ENCODE measurements at places on chromosomes 13 and 19. TPM values are rescaled to one million over a fixed set of nuclear protein-coding genes. Genes with fewer than 3 reads are reported as not detected.

- no peak overlapping the region for H3K4me3 ChIP-seq
- H3K27ac ChIP-seq: no peak overlapping the region
- peaks cover 6% of the 10 kb centered on the region for H3K27me3 ChIP-seq
- no peaks in the 10 kb centered on the region for H3K36me3 ChIP-seq
- DNase-seq: no peak
These were observed 22.3 kb upstream of the LILRA2 start for GRCh38 chr19:54551293-54551692.

DNA sequence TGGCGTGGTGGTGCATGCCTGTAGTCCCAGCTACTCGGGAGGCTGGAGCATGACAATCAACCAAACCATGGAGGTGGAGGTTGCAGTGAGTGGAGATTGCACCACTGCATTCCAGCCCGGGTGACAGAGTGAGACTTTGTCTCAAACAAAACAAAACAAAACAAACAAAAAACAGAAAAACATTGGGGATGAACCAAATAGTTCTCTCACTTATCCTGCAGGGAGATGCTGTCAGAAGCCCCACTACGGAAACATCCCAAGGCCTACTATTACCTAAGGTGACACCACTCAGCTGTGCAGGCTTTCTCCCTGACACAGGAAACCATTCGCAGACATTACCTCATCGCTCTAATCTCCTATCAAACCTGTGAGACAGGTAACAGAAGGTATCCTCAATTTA lies 113.5 kb downstream of the FOXO1 start:
- H3K4me3 ChIP-seq: no peak overlapping the region
- no peaks in the 10 kb centered on the region for H3K36me3 ChIP-seq
- H3K4me1 ChIP-seq: no peaks in the 10 kb centered on the region
- H3K27me3 ChIP-seq: no peaks in the 10 kb centered on the region
- DNase-seq: no peak
- no peak overlapping the region for H3K27ac ChIP-seq

- peaks cover 92% of the 10 kb centered on the region for H3K4me1 ChIP-seq
- no peak for DNase-seq
- no peak overlapping the region for H3K4me3 ChIP-seq
- H3K36me3 ChIP-seq: peaks cover 13% of the 10 kb centered on the region
These were observed 22.1 kb downstream of the ACTN4 start for GRCh38 chr19:38669552-38669951.

- H3K4me1 ChIP-seq: no peaks in the 10 kb centered on the region
- no peaks in the 10 kb centered on the region for H3K27me3 ChIP-seq
- DNase-seq: peak; percentile 35
- H3K27ac ChIP-seq: no peak overlapping the region
- no peak overlapping the region for H3K4me3 ChIP-seq
- no peaks in the 10 kb centered on the region for H3K36me3 ChIP-seq
These were observed 804.6 kb downstream of the SLITRK6 start for GRCh38 chr13:84994582-84994981.

DNA sequence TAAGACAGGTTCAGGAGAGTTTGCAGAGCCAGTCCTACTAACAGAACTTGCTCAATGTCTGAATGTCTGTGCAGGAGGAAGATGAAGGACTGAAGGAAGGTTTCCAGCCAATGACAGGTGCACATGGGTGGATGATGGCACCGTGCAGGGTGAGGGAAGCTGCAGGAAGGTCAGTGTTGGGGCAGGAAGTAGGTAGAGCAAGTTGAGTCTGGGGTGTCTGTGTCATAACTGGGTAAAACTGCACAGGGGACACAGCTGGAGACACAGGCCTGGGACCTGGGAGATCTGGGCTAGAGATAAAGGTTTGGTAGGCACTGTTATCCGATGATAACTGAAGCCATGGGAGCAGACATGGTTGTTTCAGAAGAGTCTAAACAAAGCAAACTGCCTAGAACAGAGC lies 116.9 kb downstream of the USP12 start:
- peak overlapping the region; percentile 81 for H3K27ac ChIP-seq
- H3K27me3 ChIP-seq: no peaks in the 10 kb centered on the region
- no peak overlapping the region for H3K4me3 ChIP-seq
- DNase-seq: no peak

DNA sequence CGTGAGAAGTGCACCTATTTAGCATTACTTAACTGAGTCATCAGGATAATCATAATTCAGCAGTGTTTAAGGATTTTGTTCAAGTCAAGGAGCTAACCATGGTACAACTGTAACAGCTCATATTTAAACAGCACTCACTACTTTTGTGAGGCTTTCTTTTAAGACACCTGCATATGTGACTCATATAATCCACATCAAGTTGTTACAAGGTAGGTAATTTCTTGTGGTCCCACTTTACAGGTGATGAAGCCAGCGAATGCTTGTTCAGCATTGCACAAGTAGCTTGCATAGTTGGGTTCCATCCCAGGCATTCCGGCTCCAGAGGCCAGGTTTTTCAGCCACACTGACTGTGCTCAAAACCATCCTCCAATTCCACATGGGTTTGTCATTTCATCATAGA lies 569.2 kb downstream of the MYO16 start:
- no peaks in the 10 kb centered on the region for H3K4me1 ChIP-seq
- no peaks in the 10 kb centered on the region for H3K27me3 ChIP-seq
- no peak overlapping the region for H3K4me3 ChIP-seq

DNA sequence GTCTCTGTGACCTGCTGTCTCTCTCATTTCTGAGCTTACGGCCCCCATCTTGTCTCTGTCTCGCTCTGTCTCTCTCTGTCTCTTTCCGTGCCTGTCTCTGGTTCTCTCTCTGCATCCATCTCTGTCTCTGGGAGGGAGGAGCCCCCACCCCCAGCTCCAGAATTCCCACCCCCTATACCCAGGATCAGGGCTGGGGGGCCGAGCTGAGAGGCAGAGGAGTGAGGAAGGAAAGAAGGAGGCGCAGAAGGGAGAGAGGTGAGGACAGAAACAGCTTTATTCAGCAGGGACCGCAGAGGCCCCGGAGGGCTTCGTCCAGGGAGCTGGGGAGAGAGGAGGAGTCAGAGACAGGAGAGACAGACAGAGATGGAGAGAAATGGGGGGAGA lies 14.0 kb downstream of the JOSD2 start:
- H3K27ac ChIP-seq: no peak overlapping the region
- DNase-seq: no peak
- H3K36me3 ChIP-seq: no peaks in the 10 kb centered on the region
- H3K4me1 ChIP-seq: peaks cover 6% of the 10 kb centered on the region

- no peaks in the 10 kb centered on the region for H3K4me1 ChIP-seq
- DNase-seq: no peak
- no peaks in the 10 kb centered on the region for H3K36me3 ChIP-seq
- H3K27me3 ChIP-seq: no peaks in the 10 kb centered on the region
These were observed 666.7 kb upstream of the MIR17HG start for GRCh38 chr13:90680826-90681225.

Gene C3
- 5.0 TPM for total RNA-seq

Gene SIGLEC10
- total RNA-seq: not detected
